ENCODE measurements at places on chromosomes 4 and X.
A peak's percentile ranks its signal among the peaks of the same experiment; 100 is the strongest.

- no peak for DNase-seq
Measured at GRCh38 chr4:48122756-48123155, 11.3 kb downstream of the TXK start.

- DNase-seq, result no peak
Measured at GRCh38 chrX:147917700-147918695, 6.3 kb downstream of the FMR1 start.

- peak; percentile 26 for DNase-seq
Measured at GRCh38 chrX:129360175-129360574, 163.1 kb downstream of the SMARCA1 start.

- no peak for DNase-seq
Measured at GRCh38 chrX:29792335-29792734, 423.0 kb upstream of the MAGEB2 start.

GRCh38 chr4:3516061-3516835, 16.0 kb downstream of the LRPAP1 start:
- DNase-seq, result no peak
